ENCODE measurements at places on chromosomes 3 and 15.
A peak's percentile ranks its signal among the peaks of the same experiment; 100 is the strongest.

DNA sequence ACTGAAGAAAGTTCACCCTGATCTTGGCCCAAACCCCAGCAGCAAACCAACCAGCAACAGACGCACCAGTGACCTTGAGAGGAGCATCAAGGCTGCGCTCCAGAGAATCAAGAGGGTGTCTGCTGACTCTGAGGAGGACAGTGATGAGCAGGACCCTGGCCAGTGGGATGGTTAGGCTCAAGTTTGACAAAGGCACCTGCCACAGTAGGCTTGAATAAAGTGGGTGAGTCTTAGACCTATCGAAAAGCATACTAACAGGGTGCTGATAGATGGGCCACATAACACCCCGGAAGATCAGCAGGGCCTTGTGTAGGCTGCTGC lies 23.9 kb downstream of the WHAMM start:
- DNase-seq = no peak

DNA sequence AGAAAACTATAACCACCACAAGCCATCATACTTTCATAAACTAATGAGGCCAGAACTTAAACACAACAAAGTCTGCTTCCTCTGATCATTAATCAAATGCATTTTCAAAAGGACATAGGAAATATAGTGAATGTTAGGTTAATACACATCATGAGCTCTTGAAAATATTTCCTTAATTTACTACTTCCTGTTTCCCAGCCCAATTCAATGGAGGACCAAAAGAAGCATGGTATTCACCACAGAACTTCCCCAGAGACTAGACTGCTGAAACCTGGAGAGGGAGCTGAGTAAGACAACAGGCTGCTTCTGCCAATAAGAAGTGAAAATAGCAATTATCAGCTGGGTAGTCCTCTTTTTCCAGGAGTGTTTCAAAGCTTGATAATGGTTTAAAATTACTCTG lies 250.3 kb downstream of the ULK4 start:
- no peak for DNase-seq

GRCh38 chr3:186757686-186758220 lies 25.6 kb upstream of the EIF4A2 start:
- DNase-seq = no peak

- DNase-seq = no peak
Observed at GRCh38 chr3:45488591-45488990, 100.2 kb downstream of the LARS2 start.

GRCh38 chr3:176202652-176203051 lies 994.6 kb downstream of the TBL1XR1 start:
- no peak for DNase-seq

DNA sequence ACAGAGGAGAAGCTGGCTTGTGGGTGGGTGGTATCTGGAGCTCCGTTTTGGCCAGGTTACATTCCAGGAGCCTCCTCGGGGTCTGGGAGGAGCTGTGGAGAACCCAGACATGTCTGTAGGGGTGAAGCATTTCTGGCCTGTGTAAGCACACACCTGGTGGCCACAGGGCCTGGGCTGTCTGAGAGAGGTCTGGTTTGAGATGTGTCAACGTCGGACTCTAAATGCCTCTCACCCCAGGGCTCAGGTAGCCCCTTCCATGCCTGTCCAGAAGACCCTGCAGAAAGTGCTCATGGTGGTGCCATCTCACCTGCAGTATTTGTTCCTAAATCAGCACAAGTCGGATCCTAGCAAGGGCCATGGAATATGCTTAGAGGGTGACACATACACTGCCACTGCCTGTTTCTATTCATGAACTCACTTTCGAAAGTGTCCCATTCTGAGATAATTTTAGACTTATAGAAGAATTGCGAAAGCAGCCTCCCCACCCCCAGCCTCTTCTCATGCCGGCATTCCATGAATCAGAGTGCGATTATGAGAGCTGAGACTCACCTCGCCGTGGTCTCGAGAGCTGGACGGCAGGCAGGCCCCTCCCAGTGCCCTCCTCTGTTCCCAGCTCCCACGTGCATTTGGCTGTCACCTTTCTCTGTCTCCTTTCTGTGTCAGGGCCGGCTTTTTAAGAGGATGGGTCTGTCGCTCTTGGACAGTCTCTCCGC lies 63.7 kb downstream of the KLF15 start:
- DNase-seq = no peak

DNA sequence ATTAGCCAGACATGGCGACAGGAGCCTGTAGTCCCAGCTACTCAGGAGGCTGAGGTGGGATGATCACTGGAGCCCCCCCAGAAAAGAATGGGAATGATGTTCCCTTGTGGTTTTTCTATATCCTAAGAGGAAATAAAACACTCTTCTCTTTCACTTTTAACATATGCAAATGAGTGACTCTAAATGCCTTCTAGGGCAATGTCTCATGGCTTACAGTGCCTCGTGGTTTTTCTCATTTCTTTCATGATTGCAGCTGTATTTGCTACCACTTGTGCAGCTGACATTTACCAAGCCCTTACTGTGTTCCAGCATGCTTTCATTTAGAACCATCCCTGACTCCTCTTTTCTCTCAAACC lies 26.4 kb downstream of the STOML1 start:
- DNase-seq = no peak

DNA sequence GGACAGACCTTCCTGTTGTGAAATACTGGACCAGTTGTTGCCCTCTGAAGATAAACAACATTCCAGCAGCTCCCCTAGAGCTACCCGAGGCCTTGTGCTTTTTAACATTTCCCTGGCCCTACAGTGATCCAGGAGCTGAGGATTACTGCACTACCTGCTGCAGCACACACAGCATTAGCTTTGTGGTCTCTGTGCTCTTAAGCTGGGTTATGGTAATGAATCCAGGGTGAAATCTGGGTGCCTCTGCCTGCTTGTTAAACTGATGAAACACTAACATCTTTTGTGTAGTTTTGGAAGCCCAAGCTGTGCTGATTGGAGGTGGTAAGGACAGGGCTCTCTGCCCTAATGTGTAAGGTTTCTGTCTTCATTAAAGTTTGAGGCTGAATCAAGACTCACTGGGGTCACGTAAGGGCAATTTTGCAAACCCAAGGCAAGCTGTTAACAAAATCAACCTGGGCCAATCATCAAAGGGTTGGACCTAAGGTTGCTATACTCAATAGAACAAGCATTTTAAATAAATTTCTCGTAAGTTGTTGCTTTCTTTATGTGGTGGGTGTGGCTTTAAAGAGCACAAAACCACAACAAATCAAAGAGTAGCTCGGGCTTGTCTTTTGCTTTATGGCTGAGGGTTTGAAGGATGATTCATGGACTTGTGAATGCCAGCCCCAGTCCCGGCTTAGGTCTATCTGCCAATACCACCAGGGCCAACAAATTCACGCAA lies 183.9 kb downstream of the TPRG1 start:
- no peak for DNase-seq

- DNase-seq = peak; percentile 45
Observed at GRCh38 chr3:15331072-15331605, 1.2 kb downstream of the SH3BP5 start.

GRCh38 chr3:111765136-111765535 lies 93.9 kb upstream of the PHLDB2 start:
- no peak for DNase-seq

GRCh38 chr3:171704814-171705213 lies 105.5 kb downstream of the PLD1 start:
- DNase-seq = no peak

GRCh38 chr3:7978087-7978422 lies 523.6 kb upstream of the LMCD1 start:
- DNase-seq = peak; percentile 95

DNA sequence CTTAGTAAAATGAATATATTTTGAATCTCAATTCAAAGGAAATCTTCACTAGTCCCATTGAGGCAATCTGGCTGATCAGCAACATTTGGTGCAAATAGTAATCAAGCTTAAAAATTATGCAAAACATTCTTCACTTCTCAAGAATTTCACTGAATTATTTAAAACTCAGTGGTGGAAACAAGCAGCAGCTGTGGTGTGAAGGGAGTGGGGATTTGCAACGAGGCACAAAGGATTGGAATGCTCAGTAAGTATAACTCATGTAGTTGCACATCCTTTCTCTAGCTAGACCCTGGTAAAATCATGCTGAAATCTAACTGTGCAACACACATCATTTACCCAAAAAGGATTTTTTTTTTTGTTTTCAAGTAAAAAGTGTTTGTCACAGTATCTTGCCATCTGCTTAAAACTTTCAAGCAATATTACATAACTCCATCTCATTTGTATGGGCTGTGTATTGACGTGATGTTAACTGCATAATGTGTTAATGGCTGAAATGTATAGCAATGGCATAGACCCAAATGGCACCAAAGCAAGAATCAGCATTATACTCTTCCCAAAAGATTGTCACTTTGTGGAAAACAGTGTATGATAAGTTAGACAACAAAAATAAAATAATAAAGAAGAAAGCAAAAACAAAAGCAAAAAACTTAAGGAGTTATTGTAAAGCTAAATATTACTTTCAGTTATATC lies 816.6 kb downstream of the EPHA3 start:
- no peak for DNase-seq

DNA sequence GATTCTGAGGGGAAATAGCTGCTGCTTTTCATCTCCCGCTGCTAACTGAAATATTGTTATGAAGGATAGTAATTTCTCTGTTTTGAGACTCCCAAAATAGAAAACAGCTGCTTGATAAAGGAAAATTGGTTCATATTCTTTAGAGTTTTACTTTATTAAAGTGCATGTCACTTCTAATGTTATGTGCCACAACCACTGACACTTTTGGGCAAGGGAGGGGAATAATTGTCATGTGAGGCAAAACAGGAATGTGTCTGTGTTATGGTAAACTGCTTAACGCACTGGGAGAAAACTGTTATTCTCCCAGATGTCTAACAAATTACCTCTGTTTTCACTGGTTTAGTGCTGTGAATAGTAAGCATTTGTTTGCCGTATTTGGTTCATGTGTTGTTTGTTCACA lies 201.6 kb downstream of the PDZRN3 start:
- no peak for DNase-seq

DNA sequence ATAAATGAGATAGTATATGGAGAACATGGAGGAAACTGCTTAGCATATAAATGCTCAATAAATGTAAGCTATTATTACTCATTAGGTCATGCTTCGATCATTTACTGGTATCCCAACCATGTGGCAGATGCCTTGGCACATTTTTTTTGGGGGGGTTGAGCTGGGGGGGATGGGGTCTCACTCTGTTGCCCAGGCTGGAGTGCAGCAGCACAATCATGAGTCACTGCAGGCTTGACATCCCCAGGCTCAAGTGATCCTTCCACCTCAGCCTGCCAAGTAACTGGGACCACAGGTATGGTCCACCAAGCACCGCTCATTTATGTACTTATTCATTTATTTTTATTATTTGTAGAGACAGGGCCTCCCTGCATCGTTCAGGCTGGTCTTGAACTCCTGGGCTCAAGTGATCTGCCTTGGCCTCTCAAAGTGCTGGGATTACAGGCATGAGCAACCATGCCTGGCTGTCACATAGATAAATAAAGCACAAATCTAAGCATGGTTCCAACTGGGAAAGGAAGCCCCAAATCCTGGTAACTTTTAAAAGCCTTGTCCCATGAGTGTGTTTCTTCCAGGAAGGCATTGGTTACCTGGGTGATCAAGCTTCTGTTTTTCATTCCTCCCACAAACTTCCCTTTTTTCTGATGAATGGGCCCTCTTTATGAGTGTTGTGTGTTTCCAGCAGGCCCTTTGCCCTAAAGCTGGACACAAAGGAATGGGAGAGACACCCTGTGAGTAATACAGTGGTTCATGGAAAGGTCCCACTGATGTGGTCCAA lies 147.4 kb upstream of the UMPS start:
- no peak for DNase-seq

GRCh38 chr3:198093112-198093679 lies 133.2 kb downstream of the LMLN start:
- DNase-seq = no peak

- DNase-seq = no peak
Observed at GRCh38 chr15:77305953-77306352, 114.0 kb downstream of the PEAK1 start.

- no peak for DNase-seq
Observed at GRCh38 chr3:43074482-43074881, 31.4 kb downstream of the POMGNT2 start.

DNA sequence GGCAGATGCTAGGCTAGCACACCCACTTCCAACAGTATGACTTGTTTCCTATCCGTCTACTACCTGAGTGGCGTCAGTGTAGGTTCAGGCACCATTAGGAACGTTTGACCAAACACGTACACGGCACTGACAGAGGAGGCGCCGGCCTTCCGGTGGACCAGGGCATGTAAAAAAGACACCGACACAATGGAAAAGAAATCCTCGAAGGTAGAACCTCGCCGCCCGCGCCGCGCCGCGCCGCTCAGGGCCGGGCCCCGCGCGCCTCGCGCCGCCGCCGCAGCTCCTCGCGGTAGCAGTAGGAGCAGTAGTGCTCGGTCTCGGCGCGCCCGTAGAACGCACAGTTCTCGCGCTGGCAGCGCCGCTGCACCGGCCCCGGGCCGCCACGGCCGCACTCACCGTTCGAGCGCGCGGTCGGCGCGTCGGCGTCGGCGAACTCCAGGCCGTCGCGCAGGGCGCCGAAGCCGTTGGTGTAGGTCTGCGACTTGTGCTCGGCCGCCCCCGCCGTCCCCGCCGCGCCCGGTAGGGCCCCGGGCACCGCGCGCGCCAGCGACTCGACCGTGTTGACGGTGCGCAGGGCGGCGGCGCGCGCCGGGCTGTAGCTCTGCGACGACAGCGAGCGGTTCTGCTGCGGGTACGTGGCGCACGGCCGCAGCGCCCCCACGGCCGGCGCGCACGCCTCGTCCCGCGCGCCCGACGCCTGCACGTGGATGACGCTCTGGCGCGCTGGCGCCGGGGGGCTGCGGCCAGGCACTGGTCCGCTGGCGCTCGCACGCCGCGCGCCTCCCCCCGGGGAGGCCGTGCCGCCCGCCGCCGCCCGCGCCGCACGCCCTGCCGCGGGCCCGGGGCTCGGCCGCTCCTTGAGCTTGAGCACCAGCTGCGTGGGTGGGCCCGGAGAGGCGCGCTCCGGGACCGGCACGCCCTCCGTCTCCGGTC lies 156.7 kb downstream of the KLF13 start:
- peak; percentile 61 for DNase-seq

DNA sequence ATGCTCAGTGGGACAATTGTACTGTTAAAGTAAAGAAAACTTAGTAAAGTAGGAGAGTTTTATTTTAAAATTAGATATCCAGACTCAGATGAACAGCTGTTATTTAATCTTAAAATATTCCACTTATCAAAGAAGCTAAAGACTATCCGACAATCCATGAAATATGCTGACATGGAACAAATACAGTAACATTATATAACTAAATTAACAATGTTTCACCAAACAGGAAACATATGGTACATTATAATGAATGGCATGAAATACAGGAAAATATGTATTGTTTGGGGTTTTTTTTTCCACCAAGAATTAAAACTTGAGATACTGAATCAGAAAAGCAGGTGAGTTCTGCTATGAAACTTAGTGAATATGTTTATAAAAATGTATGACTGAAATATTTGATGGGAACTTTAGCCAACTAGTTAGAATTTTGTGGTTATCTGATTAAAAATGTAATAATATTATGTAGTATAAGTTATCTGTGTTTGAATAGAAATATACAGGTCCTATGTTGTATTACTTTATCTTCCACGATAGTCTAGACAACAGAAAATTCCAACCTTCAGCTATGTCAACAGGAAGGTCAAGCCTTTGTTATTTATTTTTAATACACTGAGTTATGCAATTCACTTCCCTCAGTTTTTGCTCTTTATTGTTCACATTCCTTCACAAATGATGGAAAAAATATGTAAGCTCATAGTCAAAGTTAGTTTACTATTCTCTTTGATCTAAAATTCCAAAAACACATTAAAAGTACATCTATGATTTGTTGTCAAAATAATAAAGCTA lies 72.7 kb downstream of the UACA start:
- DNase-seq = no peak

GRCh38 chr3:132772252-132772651 lies 50.0 kb upstream of the NPHP3 start:
- no peak for DNase-seq

- DNase-seq = no peak
Observed at GRCh38 chr15:57496594-57496945, 95.1 kb upstream of the MYZAP start.

- DNase-seq = no peak
Observed at GRCh38 chr3:150104564-150104963, 133.9 kb upstream of the PFN2 start.
